ENCODE measurements at places on chromosomes 13 and 19.

DNA sequence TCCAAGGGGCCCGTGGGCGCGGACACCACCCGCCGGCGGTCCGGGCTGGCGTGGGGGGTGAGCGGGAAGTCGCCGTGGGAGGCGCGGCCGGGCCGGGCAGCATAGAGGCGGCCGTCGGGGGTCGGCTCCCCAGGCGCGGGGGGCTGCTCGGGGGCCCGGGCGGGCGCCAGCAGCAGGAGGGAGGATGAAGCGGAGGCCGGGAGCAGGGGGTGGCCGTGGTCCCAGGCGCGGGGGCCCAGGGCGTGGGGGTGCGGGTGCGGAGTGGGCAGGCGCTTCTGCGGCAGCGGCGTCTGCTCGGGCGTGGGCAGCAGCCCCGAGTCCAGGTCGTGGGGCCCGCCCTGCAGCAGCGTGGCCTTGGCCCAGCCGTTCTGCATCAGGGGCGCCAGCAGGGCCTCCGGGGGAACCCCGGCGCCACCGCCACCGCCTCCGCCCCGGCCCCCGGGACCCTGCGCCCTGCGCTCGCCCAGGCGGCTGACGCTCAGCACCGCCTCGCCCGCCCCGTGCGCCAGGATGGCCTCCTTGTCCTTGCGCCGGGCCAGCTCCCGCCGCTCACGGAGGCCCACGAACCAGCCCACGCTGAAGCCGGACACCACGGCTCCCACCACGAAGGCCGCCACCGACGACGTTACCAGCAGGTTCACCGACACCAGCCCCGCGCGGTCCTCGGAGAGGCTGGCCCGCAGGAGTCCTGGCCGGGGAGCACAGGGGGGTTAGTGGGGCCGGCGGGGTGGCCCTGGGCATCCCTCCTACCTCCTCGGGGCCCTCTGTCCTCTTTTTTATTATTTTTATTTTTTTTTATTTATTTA lies 4.2 kb upstream of the LRG1 start:
- no peak for DNase-seq

- no peak for DNase-seq
Observed at GRCh38 chr13:35659796-35660195, 183.3 kb upstream of the MAB21L1 start.

GRCh38 chr19:1045247-1045603 lies 5.3 kb downstream of the ABCA7 start:
- DNase-seq = peak; percentile 44

DNA sequence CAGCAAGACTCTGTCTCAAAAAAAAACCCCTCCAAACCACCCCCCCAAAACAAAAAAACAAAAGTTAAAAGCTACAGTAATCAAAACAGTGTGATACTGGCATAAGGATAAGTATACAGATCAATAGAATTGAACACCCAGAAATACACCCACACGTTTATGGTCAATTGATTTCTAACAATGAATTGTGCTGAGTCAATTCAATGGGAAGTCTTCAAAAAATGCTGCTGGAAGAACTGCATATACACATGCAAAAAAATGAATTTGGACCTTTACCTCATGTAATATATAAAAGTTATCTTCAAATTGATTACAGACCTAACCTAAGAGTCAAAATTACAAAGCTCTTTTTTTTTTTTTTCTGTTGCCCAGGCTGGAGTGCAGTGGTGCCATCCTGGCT lies 19.8 kb upstream of the NAPA start:
- no peak for DNase-seq

- DNase-seq = no peak
Observed at GRCh38 chr19:40762754-40763470, 11.9 kb downstream of the SNRPA start.

GRCh38 chr19:6790194-6791128 lies 18.0 kb downstream of the VAV1 start:
- no peak for DNase-seq

GRCh38 chr13:25241007-25241406 lies 46.3 kb downstream of the MTMR6 start:
- DNase-seq = no peak

DNA sequence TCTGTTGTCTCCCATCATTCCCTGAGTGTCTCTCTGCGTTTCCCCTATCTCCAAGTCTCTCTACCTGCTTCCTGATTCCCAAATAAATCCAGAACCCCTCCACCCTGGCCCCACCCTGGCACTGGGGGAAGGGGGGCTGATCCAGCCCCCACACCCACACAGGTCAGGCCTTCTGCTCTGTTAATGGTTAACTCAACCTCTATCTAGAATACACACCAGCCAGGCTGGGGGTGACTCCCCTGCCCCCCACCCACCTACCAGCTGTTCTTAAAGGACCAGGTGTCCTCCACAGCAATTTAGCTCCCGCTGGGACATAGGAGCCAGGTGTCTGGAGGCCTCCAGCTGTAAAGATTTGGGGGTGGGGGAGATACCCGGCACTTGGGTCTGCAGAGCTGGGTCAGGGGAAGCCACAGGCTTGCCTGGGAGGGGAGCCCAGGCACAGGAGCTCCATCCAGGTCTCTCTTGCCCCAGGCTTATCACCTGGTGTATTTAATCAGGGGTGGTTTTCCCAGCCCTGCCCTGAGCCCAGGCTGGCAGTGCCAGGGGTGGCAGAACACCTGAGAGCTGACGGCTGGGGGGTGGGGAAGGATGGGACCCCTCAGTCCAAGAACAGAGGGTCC lies 3.9 kb downstream of the IRF2BP1 start:
- DNase-seq = no peak

- no peak for DNase-seq
Observed at GRCh38 chr19:44974857-44975256, 19.7 kb downstream of the CLPTM1 start.

- no peak for DNase-seq
Observed at GRCh38 chr13:98528663-98529064, 48.2 kb downstream of the STK24 start.

DNA sequence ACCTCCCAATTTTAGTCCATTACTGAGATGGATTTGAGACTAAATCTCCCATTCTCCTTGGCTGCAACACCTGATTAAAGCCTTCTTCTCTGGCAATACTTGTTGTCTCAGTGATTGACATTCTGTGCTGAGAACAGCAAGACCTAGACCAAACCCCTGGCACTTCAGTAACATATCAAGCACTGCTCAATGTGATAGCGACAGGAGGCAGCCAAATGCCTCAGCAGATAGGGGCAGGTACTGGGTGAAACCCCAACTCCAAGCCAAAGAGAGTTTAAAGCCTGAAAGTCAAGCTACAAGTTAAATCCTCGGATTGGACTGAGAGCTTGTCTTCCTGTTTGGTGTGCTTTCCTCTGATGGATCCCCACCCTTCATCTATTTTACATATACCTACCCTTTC lies 52.7 kb downstream of the STARD13 start:
- DNase-seq = no peak

- peak; percentile 13 for DNase-seq
Observed at GRCh38 chr19:49746206-49746958, 16.7 kb downstream of the TSKS start.

DNA sequence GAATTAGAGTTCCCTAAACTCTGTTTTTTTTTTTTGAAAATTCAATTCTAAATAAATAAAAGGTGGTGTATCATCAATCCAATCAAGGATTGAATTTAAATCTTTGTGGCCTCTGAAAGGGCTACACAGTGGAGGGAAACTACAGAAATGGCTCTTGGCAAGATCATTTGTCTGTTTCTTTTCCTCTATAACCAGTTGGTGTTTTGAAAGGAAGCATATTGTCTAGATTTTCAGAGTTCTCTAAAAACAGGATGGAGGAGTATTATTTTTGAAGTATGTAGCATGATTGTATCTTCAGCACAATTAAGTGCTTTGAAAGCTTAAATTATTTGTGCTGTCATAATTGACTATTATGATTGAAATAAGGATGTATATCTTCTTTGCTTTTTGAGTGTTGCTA lies 29.8 kb downstream of the WASF3 start:
- DNase-seq = no peak

GRCh38 chr19:19338082-19338481 lies 17.5 kb downstream of the MAU2 start:
- DNase-seq = no peak

DNA sequence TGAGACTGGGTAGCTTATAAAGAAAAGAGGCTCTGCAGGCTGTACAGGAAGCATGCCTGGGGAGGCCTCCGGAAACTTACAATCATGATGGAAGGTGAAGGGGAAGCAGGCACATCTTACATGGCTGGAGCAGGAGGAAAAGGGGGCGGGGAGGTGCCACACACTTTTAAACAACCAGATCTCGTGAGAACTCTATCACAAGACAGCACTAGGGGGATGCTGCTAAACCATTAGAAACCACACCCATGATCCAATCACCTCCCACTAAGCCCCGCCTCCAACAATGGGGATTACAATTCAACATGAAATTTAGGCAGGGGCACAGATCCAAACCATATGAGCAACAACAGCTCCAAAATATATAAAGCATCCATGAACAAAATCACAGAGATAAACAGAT lies 46.5 kb upstream of the GTF2F2 start:
- DNase-seq = no peak

DNA sequence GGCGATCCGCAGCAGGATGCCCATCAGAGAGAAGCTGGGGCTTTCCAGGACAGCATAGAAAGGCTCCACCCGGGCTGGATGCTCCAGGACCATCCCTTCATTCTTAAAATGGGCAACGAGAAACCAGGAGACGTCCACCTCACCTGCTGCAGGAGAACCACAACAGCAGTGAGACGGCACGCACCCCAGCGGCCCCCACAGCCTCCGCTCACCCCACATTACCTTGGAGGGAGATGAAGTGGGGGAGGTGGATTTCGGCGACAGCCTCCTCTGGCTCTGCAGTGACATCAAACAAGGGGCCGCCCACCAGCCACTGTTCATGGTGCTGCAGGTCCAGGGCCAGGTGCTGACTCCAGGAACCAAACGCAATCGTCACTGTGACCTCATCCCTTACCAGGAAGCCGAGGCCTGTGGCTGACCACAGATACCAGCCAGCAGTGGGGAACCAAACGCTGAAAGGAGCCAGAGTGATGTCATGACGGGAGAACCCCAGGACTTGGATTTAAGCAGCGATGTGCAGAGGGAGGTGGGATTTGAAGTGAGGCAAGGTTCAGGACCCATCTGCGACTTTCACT lies 25.1 kb downstream of the CARD8 start:
- DNase-seq = no peak

DNA sequence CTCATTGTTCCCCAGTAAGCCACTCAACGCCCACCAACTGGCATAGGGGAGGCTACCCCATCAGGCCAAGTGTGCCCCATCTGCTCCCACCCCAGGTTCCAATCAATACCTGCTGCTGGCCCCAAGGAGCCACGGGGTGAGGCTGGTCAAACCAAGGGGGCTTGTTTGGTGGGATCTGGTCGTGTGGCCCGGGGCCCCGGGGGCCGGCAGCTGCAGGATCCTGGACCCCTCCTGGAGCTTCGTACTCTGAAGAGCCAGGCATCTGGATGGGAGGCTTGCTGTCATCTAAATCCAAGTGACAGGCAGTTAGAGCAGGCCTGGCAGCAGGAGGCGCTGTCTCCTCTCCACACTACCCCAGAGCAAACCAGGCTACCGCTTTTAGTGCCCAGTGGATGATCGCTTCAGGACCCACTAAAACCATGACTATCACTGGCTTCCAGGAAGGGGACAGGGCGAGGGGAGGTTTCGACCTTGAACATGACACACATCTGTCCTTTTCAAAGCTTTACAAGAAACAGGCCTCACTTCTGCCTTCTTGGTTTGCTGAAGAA lies 14.2 kb downstream of the CHERP start:
- peak; percentile 15 for DNase-seq

DNA sequence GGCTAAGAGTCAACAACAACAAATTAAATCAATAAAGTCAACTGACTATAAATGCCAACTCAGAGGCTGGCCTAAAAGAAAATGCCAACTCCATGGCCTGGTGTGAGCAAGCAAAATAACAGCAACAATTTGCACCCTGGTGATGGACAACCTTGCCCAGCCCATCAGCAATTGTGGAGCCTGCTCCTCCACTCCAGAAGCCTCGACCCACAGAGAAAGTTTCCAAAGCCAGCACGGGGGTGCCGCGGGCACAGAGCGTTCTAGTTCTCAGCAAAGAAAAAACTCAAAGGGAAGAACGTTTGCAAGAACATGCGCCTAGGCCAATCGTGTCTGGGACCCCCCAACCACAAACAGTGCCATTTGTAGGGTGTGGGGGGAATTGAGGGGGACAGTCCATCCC lies 11.3 kb downstream of the EPS15L1 start:
- DNase-seq = no peak

GRCh38 chr19:47049307-47049700 lies 880 bp upstream of the TMEM160 start:
- DNase-seq = no peak

DNA sequence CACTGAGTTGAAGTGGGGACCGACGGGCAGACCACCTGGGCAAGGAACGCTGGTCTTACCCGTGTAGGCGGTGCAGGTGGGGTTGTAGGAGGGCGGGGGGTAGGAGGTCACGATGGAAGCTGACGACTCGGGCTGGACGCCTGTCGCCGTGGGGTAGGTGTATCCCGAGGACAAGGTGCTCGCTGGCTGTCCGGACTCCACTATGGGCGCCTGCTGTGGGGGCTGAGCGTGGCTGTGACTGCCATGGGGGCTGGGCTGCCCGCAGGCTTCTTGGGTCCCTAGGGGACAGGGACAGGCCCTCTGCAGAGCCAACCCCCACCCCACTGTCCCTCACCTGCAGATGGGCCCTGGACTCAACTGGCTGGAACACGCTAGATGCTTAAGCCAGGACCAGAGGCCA lies 37.2 kb downstream of the ZFR2 start:
- no peak for DNase-seq

DNA sequence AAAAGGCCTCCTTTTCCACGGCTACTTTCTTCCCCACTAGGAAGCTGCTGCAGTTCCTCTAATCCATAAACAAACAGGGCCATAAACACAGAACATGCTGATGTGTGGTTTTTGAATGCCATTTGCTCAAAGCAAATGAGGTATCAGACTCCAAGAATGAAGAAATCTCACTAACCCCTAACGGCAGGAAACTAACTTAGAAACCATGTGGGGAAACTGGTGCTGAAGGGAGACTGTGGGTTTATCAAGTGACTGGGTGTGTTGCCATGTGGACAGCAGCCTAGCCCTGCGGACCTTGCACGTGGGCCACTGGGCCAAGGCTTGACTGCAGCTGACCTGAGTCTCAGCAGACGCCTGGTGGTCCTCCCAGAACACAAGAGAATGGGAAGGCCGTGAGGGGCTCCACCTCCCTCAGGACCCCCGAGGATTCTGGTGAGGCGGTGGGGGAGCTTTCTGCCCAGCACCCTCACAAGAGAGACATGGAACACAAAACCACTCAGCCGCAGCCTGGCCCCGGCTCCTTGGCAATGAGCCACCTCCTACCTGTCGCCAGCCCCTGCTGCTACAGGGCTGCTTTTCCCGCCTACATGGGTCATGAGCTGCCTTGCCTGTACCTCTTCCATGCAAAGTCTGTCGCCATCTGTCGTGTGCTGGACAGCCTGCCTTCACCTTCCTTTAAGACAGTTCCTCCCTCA lies 10.6 kb downstream of the SLC15A1 start:
- DNase-seq = no peak

DNA sequence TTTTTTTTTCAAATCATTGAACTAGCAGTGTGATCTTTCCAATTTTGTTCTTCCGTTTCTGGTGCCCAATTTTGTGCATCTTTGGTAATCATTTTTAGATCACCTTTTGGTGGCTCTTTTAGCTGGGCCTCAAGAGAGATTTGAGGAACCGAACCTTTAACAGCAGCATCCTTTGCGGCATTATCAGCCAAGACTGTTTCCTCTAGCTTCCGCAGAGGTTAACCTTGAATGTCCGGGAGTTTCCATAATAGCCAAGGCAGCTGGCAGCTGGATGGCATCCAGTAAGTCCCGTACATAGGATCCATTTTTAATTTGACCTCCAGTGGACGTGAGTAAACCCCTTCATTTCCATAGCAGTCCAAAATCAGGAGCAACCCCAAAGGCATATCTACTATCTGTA lies 9.6 kb downstream of the IRGC start:
- DNase-seq = no peak

All from stimulated activated CD4-positive, alpha-beta T cell treated with anti-CD3 and anti-CD28 coated beads, Interleukin-1b, Interleukin-23, amount 100 ng/mL, for 1 hour (primary cell).